NCI-H2081 treated with DMSO at 0.1 percent for 48 hours (cell line): ENCODE measurements at places on chromosomes 4 and X.

DNA sequence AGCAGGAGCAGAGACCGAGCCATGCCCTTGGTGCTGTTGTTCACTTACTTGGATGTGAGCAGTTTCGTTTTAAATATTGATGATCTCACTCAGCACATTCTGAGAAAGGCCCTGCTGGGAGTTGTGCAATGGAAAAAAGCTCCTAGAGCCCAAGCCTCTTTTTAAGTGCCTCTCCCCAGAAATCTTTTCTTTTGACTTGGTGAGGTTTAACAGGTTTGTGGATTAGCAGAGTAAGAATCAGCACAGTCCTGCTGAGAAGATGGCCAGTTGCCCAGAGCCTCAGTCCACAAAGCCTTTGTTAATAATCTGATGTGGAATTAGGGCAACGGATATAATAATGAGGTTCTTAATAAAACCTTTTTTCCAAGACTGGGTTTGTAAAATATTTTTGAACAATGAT lies 157.5 kb upstream of the ATP6AP2 start:
- DNase-seq = no peak

- no peak for DNase-seq
Observed at GRCh38 chr4:41709844-41710481, 38.6 kb downstream of the PHOX2B start.

DNA sequence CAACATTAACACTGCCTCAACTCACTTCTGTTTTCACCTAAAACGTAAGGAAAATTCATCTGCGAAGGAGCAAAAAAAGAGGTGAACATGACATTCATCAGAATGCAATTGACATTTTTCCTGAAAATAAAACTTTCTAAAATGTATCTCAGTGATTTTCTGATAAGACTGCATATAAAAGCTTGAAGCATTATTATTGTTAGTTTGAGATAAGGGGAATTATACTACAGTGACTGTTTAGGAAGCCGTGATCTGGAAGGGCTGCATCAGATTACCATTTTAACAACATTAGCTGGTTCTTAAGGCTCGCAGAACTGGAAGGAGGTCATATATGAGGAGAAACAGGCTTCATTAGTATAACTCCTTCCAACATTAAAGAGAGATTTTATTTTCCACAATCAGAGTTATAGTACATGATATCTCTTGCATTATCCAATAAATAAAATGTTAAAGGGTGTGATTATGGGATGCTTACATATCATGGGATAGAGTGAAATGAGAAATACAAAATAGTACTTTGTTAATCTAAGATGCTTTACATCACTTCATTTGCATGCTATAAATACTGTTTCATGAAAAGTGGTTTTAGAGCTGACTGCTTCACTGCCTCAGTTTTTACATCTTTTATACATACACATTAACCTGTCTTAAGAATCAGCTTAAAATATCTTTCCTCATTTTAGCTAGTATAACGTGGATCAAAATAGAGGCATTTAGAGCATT lies 1820.1 kb upstream of the TENM3 start:
- DNase-seq = no peak

GRCh38 chr4:15920723-15921591 lies 17.6 kb downstream of the FGFBP1 start:
- no peak for DNase-seq

DNA sequence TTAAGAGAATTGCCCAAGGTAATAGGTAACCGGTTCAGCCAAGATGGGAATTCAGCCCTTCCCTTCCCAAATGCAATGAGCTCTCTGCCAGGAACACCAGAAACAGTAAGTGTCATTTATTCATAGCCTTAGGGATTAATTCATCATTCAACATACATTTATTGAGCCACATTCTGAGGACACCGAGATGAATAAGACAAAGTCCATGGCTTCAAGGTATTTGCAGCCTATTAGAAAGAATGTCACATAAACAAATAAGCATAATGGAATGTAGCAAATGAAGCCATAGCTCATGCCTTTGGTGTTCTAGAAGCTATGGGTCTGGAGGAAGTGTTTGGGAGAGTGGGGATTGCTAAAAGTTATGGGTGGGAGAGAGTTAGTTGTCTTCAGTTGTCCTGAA lies 6.3 kb upstream of the TAB3 start:
- DNase-seq = no peak

- DNase-seq = no peak
Observed at GRCh38 chr4:174545268-174545667, 23.0 kb upstream of the HPGD start.

- no peak for DNase-seq
Observed at GRCh38 chr4:131644619-131645018, 1504.5 kb upstream of the PCDH10 start.

DNA sequence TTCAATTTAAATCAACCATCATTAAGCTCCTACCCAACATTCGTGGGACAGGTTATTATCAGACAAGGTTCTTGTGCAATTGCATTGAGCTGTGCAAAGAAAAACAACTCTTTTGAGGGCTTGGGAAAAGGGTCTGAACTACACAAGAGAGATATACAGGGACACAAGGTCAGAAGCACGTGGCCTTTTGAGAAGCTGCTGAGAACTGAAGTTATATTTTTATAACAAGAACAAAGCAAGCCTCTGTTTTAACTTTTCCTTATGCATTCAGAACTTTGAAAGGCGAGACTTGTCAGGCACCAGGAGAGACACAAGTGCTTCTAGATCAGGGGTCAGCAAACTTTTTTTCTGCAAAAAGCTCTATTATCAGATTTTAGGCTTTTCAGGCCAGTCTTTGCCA lies 274.8 kb upstream of the VCX start:
- DNase-seq = no peak
